NCI-H1436 treated with DMSO at 0.1 percent for 48 hours (cell line): ENCODE measurements at places on chromosomes 11 and 22.

DNA sequence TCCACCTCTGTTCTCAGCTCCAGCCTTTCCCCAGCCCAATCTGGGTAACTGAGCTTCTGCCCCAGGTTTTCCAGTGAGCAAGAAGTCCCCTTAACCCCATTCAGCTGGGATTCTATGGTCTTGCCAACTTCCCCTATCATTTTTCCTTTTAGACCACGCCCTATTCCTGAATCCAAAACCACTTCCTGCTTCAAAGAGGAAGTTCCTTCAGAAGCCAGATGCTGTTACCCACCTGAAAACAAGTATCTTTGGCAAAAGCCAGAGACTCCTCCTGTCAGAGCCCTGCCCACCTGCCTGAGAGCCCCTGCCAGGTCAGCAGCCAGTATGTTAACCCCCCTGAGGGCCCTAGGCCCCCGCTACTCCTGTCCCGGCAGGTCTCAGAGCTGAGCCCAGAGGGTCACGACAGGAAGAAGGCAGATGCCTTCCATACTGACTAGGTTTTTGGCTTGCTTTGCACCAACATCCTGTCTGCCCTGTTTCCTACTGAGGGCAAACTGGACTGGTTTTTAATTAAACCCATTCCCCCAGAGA, 20.3 kb upstream of the MICAL2 start:
- no peak for DNase-seq

- no peak for DNase-seq
These were observed 61.8 kb downstream of the ANO1 start for GRCh38 chr11:70139785-70140410.

DNA sequence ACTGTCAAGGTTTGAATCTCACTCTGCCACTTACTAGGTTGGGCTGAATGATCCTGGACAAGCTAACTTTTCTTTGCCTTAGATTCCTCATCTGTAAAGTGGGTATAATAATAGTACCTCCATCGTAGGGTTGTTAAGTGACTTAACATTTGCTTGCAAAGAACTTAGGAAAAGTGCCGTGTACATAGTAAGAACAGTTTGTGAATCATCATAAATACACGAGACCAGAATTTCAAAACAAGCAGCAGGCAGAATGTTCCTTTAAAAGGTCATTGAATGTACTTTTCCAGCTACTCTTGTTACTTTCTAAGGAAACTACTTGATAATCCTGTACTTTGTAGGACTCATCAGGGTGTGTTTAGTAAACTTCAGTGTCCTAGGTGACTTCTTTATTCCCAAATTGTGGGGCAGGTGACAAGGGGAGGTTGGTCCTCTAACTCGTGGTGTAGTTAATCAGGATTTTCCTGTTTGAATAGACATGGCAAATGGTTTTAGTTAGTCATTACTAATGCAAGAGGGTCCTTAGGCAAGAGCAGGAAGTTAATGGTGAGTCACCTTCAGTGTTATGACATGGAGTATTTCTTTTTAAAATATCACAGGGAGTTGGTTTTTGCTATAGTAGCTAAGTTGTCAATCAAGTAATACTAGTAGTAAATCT, 67.9 kb downstream of the YAP1 start:
- DNase-seq = no peak

DNA sequence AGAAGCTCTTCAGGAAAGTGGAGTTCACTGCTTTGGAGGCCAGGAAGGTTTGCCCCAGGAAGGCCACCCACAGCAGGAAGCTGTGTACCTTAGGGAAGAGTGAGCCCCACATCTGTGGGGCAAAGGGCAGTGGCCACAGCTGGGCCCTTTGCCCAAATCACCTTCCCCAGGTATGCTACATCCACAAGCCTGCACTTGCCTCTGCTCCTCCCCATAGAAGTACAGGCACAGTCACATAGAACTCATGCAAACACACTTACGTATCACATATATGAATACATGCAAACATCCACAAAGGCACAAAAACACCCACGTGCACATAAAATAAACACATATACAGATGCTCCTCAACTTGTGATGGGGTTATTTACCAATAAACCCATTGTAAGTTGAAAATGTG, 2.1 kb downstream of the TRIM29 start:
- DNase-seq = no peak

DNA sequence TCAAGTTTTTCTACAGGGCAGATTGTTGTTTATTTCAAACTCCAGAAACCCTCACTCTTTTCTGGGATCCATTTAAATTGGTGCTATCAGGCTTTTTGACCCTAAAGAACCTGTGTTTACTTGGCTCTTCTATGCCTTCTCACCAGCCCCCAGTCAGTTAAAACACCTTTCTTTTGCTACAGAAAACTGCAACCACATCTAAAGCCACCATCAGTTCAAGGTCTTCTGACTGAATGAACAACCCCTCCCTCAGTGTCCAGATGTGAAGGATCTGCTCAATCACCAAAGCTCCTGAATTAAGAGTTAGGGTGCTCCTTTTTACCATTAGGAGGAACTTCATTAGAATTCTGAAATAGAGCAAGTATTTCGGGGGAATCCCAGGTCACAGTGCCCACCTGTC, 7.0 kb upstream of the GLYATL1B start:
- DNase-seq = no peak

- no peak for DNase-seq
These were observed 687.2 kb downstream of the TBC1D22A start for GRCh38 chr22:47449508-47450270.

GRCh38 chr11:66784575-66784974, 55.6 kb upstream of the SPTBN2 start:
- DNase-seq = no peak

GRCh38 chr22:24138649-24139420, 42.5 kb upstream of the SUSD2 start:
- no peak for DNase-seq

DNA sequence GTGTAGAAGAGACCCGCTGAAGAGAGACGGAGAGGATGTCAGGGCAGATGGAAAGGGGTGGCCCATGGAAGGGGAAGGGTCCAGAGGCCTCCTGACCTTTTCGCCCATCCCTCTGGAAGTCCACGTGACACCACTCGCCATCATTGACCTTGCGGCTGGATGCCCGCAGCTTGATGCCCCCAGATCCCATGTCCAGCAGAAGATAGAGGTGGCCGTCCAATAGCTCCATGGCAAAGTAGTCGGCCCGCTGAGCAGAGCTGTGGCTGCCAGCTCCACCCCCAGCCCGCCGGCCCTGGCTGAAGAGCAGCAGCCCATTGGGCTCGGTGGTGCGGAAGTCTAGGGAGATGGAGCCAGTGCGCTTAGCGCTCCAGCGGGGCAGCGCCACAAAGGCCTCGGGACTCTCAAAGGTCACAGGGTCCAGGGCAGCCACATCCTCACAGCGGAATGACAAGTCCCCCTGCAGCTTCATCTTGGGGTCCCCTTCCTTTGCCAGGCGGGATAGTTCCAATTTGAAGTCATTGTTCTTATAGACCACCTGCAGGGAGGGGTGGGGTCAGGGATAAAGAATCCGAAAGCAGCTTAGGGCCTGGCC, 55.7 kb downstream of the NRXN2 start:
- DNase-seq = no peak

DNA sequence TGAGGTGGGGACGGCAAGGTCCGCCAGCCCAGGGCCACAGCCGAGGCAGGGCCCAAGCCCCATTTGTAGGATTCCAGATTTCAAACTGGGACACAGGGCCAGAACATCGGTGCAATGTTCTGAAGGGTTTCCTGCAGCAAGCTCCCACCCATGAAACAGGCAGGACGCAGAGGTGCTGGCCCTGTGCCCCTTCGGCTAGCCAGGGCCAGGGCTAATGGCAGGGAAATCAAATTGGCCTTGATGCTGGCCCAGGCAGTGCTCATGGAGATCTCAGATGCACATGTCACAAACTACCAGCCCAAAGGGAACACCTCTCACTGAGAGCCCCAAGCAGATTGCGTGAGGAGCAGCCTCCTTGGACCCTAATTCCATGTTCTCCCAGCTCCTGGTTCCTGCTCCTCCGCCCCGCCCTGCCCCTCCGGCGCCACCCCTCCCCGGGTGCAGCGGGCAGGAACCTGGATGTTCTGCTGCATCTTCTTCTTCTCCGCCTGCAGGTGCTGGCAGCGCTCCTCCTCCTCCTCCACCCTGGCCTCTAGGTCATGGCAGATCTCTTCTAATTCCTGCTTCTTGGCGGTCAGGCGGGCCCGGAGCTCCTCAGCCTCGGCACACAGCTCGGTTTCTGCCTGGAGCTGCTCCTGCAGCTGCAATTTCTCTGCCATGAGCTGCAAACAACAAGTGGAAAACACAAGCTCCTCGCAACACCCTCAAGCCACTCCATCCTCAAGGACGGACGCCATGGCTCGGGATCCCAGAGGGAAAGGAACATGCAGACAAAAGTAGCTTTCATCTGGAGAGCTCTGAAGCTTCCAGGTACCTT, 47.7 kb downstream of the APOL1 start:
- DNase-seq = no peak

- DNase-seq = no peak
These were observed 908.6 kb downstream of the NTM start for GRCh38 chr11:132278801-132279574.

GRCh38 chr11:77580712-77581337, 8.9 kb upstream of the AQP11 start:
- DNase-seq = no peak

GRCh38 chr11:61513143-61513765, 4.7 kb downstream of the LRRC10B start:
- no peak for DNase-seq

- DNase-seq = no peak
These were observed 7.7 kb downstream of the BLID start for GRCh38 chr11:122108192-122108799.

GRCh38 chr22:46418827-46419226, 83.3 kb downstream of the TRMU start:
- DNase-seq = no peak

DNA sequence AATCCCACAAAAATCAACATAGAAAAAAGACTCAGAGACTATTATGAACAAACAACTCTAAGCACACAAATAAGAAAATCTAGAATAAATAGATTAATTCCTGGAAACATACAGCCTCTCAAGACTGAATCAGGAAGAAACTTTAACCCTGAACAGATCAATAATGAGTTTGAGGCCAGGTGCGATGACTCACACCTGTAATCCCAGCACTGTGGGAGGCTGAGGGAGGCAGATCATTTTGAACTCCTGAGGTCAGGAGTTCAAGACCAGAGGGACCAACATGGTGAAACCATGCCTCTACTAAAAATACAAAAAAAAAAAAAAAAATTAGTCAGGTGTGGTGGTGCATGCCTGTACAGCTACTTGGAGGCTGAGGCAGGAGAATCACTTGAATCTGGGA, 499.5 kb upstream of the LUZP2 start:
- no peak for DNase-seq

DNA sequence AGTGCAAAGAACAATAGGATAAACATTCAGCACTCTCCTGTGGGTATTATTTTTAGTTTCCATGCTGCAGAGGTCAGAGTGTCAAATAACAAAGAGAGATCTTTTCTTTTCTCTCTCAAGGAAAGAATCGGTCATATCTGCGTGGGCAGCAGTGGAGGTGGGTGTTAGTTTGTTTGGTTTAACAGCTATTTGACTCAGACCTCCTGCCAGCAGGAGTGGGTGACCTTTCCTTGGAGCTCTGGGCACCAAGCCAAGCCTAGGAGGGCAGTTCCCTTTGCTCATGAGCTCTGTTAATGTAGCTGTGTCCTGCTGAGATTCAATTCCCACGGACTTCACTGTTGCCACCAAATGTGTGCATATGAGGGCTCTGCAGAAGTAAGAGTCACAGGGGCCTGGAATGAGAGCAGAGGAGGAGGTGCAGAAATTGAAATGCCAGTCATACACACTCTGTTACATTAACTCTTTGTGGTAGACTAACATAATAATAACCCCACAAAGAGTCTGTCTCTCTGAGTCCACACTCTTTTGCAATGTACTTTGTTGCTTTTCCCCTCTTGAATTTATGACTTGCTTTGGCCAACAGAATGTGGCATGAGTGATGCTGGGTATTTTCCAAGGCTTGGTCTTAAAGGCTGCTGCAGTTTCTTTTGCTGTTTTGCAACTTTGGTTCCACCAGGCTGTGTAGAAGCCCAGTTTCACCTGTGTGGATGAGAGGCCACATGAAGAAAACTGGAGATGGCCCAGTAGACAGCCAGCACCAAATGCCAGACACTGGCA, 76.0 kb upstream of the GRK3 start:
- no peak for DNase-seq

- DNase-seq = no peak
These were observed 2.2 kb upstream of the RANBP1 start for GRCh38 chr22:20113551-20114310.

GRCh38 chr11:96551136-96551535, 161.3 kb downstream of the JRKL start:
- DNase-seq = no peak

DNA sequence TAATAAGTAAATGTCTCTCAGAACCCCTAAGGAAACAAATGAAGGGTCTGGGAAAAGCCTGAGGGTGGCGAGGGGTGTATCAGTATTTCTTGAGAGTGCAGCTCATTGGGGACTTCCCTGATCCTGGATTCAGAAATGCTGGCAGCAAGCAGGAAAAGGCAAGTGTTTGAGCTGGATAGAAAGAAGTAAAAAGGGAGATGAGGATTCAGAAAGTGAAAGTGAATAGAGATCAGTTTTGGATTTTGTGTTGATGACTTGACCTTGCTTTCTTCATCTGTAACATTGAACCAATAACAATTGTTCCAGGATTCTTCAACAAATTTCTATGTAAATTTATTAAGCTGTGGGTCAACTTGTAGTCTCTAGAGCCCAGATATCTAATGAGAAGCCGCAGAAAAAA, 66.9 kb upstream of the CTSC start:
- no peak for DNase-seq

DNA sequence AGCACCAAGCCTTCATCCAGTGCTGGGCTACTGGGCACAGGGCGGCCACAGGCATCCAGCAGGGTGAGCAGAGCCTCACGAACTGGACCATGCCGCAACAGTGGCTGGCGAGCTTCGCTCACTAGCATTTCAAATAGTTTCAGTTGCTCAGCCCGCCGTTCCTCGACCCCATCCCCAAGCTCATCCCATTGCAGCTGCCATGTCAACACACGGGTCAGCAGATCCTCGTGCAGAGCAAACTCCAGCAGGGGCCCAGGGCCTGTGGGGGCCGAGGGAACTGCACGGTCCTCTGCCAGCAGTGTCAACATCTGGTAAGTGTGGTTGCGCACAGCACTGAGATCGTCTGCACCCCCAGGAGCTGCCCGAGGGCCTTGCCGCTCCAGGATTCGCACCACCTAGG, 10.6 kb downstream of the FHIP1B start:
- DNase-seq = no peak

- DNase-seq = no peak
These were observed 70.4 kb upstream of the RASSF10 start for GRCh38 chr11:12938590-12939247.

- no peak for DNase-seq
These were observed 2.6 kb upstream of the OR51B6 start for GRCh38 chr11:5348551-5349194.

DNA sequence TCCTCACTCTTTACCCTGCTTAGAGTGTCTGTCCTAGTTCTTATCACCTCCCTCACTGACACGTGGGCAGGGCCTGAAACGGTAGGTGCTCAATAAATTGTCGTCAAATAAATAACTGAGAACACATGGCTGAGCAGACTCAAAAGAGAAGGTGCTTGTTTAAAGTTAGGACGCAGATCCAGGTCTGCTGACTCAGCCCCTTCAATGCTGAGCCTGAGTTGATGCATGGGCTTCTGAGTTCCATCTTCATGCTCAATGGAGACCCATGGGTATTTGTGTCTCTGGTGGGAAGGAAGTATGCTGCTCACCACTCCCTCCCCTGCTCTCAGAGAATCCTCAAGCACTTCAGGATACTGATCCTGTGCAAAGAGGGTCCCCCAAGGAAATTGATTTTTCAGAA, 67.5 kb downstream of the FLI1 start:
- no peak for DNase-seq
